ENCODE measurements at places on chromosomes 5 and 9.

DNA sequence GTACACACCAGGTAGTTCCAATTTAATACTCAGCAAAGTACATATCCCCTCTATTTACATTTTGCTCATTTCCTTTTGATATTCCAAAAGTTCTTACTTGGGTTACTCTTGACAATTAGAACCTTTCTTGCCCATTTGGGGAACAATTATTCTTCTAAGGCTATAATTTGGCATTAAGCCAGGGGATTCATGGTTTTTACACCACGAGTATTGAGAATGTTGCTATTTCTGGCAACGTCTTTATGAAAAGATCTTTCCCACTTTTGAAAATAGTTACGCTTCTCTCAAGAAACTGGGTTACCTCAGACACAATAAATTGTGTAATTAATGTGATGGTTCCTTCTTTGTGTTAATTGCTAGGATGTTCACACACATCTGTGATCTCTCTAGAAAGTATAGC lies 11.5 kb upstream of the CAAP1 start:
- no peak for DNase-seq

GRCh38 chr9:79962836-79963235 lies 391.1 kb downstream of the TLE4 start:
- DNase-seq, result no peak

DNA sequence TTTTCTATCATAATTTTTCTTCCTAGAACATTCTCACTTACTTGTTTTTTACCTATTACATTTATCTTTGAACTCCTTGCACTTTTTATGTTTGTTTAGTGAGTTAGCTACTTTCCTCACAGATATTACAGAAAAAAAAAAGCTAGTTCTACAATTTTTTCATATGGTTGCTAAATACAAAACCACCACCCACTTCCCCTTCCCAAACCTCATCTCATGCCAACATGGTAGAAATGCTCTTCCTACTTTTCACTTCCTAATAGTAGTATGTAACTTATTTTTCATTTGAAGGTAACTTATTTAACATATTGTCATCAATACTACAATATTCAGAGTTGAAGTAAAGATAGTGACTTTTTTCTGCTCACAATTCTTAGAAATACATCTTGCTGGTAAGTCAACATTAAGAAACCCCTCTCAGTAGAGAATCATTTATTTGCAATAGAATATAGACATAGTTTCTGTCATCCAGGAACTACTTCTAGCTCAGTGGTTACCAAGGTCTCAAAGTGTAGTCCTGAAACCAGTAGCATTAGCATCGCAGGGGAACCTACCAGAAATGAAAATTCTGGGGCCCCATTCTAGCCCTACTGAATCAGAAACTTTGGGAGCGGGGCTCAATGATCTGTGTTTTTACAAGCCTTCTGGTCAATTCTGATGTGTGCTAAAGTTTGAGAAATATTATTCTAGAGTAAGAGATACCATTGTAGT lies 1124.6 kb downstream of the DTWD2 start:
- no peak for DNase-seq

- DNase-seq, result no peak
These were observed 26.9 kb upstream of the FEM1C start for GRCh38 chr5:115571441-115571878.

DNA sequence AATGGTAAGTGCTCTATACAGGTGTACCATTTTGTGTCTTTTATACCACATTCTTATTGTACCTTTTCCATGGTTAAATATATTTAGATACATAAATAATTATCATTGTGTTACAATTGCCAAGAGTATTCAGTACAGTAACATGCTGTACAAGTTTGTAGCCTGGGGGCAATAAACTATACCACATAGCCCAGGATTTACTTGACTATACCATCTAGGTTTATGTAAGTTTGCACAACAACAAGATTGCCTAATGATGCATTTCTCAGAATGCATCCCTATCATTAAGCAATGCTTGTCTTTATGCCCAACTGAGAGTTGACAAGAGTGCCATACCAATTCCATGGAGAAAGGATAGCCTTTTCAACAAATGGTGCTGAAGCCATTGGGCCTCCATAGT lies 136.7 kb upstream of the PJA2 start:
- no peak for DNase-seq
